Ovary (tissue), 10 donors: ENCODE measurements at places on chromosomes 3 and 15. TPM values are rescaled to one million over a fixed set of nuclear protein-coding genes. Genes with fewer than 3 reads are reported as not detected.
A peak's percentile ranks its signal among the peaks of the same experiment; 100 is the strongest.

GOLGA6L9 gene
- total RNA-seq = 5.5 TPM

SCAANT1 gene
- not detected for total RNA-seq

B2M gene
- 2,317 TPM for total RNA-seq

GRCh38 chr3:48415251-48415953, 14.5 kb downstream of the PLXNB1 start:
- H3K36me3 ChIP-seq = no peaks in the 10 kb centered on the region
- no peak overlapping the region for H3K27ac ChIP-seq
- H3K27me3 ChIP-seq = no peaks in the 10 kb centered on the region
- H3K4me3 ChIP-seq = no peak overlapping the region
- H3K4me1 ChIP-seq = no peaks in the 10 kb centered on the region
- DNase-seq = no peak

- H3K27me3 ChIP-seq = no peaks in the 10 kb centered on the region
- H3K4me3 ChIP-seq = peak overlapping the region; percentile 43
- H3K4me1 ChIP-seq = peaks cover 3% of the 10 kb centered on the region
- DNase-seq = peak; percentile 65
- H3K36me3 ChIP-seq = no peaks in the 10 kb centered on the region
- H3K27ac ChIP-seq = no peak overlapping the region
Measured at GRCh38 chr3:125357032-125357658, 18.0 kb downstream of the ZNF148 start.

GRCh38 chr3:69439643-69440270, 53.9 kb upstream of the FRMD4B start:
- no peaks in the 10 kb centered on the region for H3K36me3 ChIP-seq
- DNase-seq = no peak
- no peak overlapping the region for H3K27ac ChIP-seq
- no peaks in the 10 kb centered on the region for H3K27me3 ChIP-seq
- H3K4me3 ChIP-seq = peak overlapping the region; percentile 17

DNA sequence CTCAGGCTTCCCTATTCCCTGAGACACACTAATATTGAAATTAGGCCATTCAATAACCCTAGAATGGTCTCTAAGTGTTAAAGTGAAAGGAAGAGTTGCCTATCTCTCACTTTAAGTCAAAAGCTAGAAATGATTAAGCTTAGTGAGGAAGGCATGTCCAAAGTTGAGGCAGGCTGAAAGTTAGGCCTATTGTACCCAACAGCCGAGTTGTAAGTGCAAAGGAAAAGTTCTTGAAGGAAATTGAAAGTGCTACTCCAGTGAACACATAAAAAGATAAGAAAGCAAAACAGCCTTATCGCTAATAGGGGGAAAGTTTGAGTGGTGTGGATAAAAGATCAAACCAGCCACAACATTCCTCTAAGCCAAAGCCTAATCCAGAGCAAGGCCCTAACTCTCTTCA, 117.9 kb upstream of the SPATA12 start:
- H3K36me3 ChIP-seq = no peaks in the 10 kb centered on the region
- H3K4me1 ChIP-seq = peaks cover 1% of the 10 kb centered on the region
- H3K4me3 ChIP-seq = no peak overlapping the region
- H3K27me3 ChIP-seq = no peaks in the 10 kb centered on the region
- DNase-seq = no peak
- no peak overlapping the region for H3K27ac ChIP-seq

DNA sequence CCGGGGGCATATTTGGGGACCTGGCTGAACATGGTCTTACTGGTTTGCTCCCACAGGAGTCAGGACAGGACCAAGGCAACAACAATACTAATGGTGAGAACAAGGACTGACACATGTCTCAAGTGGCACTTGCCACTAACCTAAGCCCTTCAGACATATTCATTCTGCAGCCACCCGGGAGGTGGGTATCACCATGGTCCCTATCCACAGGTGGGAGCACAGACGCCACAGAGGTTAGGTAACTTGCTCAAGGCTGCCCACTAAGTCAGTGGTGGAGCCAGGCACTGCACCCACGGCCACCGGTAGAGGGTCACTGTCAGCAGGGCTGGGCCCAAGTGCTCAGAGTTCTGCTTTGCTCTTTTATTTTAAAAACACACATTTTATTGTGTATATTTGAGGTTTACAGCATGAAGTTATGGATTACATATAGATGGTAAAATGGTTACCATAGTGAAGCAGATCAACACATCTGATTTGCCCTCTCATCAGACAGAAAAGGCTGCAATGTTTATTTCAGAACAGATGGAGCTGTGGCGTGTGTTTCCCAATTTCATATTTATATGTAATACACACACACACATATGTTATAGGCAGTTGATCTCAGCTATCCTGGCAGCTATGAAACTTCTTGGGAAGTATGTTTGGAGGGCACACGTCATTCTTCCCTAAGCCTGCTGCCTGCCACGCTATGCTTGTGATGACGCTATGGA, 30.0 kb upstream of the SLC41A3 start:
- no peaks in the 10 kb centered on the region for H3K4me1 ChIP-seq
- H3K4me3 ChIP-seq = no peak overlapping the region
- no peak overlapping the region for H3K27ac ChIP-seq
- H3K36me3 ChIP-seq = no peaks in the 10 kb centered on the region
- no peak for DNase-seq
- H3K27me3 ChIP-seq = no peaks in the 10 kb centered on the region

GRCh38 chr3:156471431-156471830, 83.5 kb downstream of the SSR3 start:
- DNase-seq = no peak
- no peaks in the 10 kb centered on the region for H3K4me1 ChIP-seq
- H3K27me3 ChIP-seq = no peaks in the 10 kb centered on the region
- H3K4me3 ChIP-seq = no peak overlapping the region
- H3K27ac ChIP-seq = no peak overlapping the region
- H3K36me3 ChIP-seq = no peaks in the 10 kb centered on the region

DNA sequence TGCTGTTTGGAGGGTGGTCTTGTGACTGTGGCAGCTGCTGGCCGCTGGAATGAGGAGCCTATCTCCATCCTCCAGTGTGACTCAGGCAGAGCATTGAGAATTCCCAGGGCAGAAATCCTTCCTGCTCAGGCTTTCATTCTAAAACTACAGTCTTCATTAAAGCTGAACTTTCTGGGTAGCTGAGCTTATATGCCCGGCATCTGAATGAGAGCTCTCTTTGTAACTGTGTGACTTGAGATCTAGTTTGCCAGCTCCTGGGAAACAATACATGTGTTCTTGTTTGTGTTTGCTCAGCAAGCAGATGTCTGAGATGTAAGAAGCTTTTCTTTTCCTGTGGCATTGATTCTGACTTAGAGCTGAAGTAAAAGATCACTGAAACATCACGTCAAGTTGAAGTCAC, 22.4 kb downstream of the RLBP1 start:
- no peak for DNase-seq
- no peaks in the 10 kb centered on the region for H3K36me3 ChIP-seq
- H3K27ac ChIP-seq = no peak overlapping the region
- no peak overlapping the region for H3K4me3 ChIP-seq
- H3K4me1 ChIP-seq = no peaks in the 10 kb centered on the region

- H3K4me3 ChIP-seq = no peak overlapping the region
- no peak overlapping the region for H3K27ac ChIP-seq
Measured at GRCh38 chr15:67548862-67549651, 6.6 kb downstream of the MAP2K5 start.

GRCh38 chr15:61916104-61916503, 144.1 kb downstream of the VPS13C start:
- no peak for DNase-seq
- H3K4me1 ChIP-seq = no peaks in the 10 kb centered on the region
- no peak overlapping the region for H3K4me3 ChIP-seq
- H3K27me3 ChIP-seq = no peaks in the 10 kb centered on the region

DNA sequence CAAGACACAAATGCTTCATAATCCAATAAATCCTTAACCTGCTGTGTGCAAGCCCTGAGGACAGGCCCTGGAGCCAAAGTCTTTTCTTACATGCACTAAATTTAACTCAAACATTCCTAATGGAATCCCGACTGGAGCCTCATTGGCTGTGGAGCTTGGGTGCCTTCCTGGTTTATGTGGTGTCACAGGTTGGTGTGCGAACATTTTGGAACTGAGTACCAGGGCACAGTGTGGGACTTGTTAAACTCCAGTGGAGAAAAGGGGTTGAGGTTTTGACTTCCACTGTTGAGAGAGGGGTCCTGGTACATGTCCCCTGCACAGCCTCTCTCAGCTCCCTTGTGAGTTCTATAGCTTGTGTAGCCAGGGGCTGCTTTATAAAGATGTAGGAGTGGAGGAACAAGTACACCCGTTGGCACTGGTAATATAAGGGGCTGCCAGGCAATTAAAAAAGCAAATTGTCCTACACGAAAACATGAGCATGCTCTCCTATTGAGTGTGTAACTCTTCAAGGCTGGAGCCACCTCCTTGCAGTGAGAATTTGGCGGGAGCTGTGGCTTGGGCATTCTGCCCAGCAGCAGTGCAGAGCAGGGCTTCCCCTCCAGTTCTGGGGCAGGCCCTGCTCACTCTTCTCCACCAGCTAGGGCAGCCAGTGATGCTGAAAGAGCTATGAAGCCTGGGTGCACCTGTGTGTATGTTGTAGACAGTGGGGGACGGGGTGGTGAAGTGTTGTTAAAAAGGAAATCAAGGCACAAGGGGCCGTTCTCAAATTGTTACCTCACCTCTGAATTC, 218.1 kb downstream of the CLSTN2 start:
- H3K27ac ChIP-seq = no peak overlapping the region
- peaks cover 1% of the 10 kb centered on the region for H3K4me1 ChIP-seq
- no peaks in the 10 kb centered on the region for H3K36me3 ChIP-seq
- peak; percentile 23 for DNase-seq
- no peak overlapping the region for H3K4me3 ChIP-seq
- no peaks in the 10 kb centered on the region for H3K27me3 ChIP-seq

- peaks cover 3% of the 10 kb centered on the region for H3K27me3 ChIP-seq
- no peak for DNase-seq
- no peaks in the 10 kb centered on the region for H3K4me1 ChIP-seq
- H3K36me3 ChIP-seq = no peaks in the 10 kb centered on the region
Measured at GRCh38 chr3:76010252-76010651, 224.9 kb upstream of the ZNF717 start.

GRCh38 chr15:29115093-29115991, 154.3 kb downstream of the NSMCE3 start:
- no peak overlapping the region for H3K27ac ChIP-seq
- no peaks in the 10 kb centered on the region for H3K36me3 ChIP-seq
- peak; percentile 40 for DNase-seq
- H3K4me3 ChIP-seq = peak overlapping the region; percentile 1

DNA sequence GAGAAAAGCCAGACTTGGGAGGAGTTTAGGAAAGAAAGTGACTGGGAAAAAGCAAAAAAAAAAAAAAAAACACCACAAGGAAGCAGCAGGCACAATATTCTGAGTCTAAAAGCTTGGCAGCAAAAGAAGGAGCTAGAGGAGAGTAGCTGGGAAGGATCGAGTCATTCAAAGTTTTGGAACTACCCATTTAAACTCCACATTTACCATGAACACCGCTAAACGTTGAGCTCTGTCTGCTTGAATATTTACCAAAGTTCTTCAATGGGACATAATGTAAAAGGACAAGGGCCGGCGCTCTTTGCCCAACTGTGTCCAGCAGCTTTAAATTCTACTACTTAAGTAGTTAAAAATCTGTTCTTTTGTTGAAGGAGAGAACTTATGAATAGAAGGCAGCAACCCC, 481.9 kb downstream of the FOXP1 start:
- peaks cover 17% of the 10 kb centered on the region for H3K4me1 ChIP-seq
- no peak overlapping the region for H3K4me3 ChIP-seq
- H3K36me3 ChIP-seq = no peaks in the 10 kb centered on the region
- no peaks in the 10 kb centered on the region for H3K27me3 ChIP-seq

DNA sequence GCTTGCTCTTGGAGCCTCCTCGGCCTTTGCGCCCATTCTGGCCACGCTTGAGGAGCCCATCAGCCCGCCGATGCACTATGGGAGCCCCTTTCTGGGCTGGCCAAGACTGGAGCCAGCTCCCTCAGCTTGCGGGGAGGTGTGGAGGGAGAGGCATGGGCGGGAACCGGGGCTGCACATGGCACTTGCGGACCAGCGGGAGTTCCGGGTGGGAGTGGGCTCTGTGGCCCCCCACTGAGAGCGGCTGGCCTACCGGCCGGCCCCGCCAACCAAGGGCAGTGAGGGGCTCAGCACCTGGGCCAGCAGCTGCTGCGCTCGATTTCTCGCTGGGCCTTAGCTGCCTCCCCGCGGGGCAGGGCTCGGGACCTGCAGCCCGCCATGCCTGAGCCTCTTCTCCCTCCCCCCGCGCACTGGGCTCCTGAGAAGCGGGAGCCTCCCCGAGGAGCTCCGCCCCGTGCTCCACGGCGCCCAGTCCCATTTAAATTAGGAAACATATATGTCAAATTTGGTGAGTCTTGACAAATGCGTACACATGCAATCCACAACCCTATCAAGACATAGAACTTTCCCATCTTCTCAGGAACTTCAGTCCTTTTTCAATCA, 97.6 kb upstream of the CNTN3 start:
- H3K4me3 ChIP-seq = no peak overlapping the region
- H3K27ac ChIP-seq = no peak overlapping the region
- DNase-seq = no peak
- no peaks in the 10 kb centered on the region for H3K4me1 ChIP-seq

GRCh38 chr3:20658491-20658890, 472.5 kb upstream of the SGO1 start:
- H3K36me3 ChIP-seq = no peaks in the 10 kb centered on the region
- H3K27ac ChIP-seq = no peak overlapping the region
- no peaks in the 10 kb centered on the region for H3K27me3 ChIP-seq
- DNase-seq = no peak

- no peak for DNase-seq
- no peak overlapping the region for H3K4me3 ChIP-seq
- peaks cover 14% of the 10 kb centered on the region for H3K4me1 ChIP-seq
- no peaks in the 10 kb centered on the region for H3K36me3 ChIP-seq
- no peak overlapping the region for H3K27ac ChIP-seq
Measured at GRCh38 chr3:30692498-30693130, 86.2 kb downstream of the TGFBR2 start.

DNA sequence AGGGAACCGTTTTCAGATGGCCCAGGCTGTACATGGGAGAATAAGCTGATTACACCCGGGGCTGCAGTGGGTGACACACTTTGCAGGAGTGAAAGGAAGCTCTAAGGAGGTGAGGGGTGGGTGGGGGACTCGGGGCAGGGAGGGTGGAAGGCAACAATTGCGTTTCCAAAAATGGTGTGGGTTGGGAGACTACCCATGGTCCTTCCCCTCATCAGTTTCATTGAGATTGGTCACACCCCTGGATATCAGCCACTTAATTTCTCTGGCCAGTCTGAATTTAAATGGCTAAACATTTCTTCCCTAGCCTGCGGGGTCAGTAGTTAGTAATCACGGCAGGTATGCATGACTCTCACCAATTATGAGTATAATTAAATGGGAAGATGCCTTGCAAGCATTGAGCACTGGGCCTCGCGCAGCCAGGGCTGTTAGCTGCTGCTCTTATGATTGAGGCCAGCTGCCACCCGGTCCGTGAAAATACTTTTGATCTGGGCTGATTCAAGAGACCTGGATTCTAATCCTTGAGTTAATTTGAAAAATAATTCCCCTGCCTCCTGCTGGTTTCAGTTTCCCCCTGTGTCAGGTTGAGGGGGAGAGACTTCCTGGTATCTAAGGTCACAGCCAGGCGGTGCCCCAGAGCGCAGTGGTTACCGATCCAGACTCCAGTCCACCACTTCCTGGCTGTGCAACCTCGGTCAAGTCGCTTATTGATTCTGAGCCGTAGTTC, 23.3 kb downstream of the SLC6A6 start:
- peaks cover 8% of the 10 kb centered on the region for H3K4me1 ChIP-seq
- DNase-seq = no peak
- H3K4me3 ChIP-seq = no peak overlapping the region
- H3K27me3 ChIP-seq = no peaks in the 10 kb centered on the region
